ENCODE measurements at places on chromosomes 5 and 9. TPM values are rescaled to one million over a fixed set of nuclear protein-coding genes. Genes with fewer than 3 reads are reported as not detected.

- no peak for DNase-seq
Measured at GRCh38 chr5:172267943-172268342, 15.6 kb downstream of the UBTD2 start.

Gene TAF11L10
- not detected for total RNA-seq

Gene NFX1
- total RNA-seq: 37.4 TPM

Gene CMYA5
- 0.16 TPM for total RNA-seq

DNA sequence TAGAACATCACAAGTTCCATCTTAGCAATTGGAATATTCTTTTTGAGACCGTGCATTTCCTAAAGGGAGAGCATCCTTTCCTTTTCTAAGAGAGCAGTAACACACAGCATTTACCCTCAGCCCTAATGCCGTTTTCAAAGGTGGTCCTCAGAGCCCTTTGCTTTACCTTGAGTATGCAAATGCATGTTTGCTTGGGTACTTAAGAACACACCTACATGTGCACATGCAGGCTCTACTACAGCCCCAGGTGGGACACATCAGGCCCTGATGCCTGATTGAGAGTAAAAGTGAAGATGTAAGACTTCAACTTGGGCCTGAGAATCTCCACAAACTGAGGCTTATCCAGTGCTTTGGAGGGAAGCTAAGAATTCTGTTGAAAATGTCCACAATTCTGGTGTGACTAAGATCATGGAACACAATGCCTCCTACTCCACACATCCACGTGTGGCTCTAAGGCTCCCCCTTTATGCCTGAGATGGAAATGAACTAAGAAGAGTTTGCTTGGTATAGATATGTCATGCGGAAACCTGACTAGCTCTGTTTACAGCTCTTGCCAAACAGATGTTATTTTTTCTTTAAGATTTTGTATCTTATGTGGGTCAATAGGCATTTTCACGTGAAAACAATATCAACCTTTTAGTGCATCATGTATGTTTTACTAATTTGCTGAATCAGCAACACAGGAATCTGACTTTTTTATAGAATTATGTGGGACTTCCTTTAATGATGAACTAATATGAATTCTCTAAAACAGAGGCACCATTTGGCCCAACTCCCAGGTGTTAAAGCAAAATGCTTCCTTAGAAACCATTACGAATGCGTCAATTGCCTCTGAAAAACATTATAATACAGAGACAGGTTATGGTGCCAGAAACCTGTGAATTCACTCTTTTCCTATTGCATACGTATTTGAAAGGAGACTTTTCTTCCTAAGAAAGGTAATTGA, 48.9 kb upstream of the SLC2A8 start:
- DNase-seq: no peak

Gene OTP
- total RNA-seq: not detected

- DNase-seq: no peak
Measured at GRCh38 chr5:78698191-78698791, 49.7 kb upstream of the LHFPL2 start.

Gene CDO1
- total RNA-seq: 0.22 TPM

DNA sequence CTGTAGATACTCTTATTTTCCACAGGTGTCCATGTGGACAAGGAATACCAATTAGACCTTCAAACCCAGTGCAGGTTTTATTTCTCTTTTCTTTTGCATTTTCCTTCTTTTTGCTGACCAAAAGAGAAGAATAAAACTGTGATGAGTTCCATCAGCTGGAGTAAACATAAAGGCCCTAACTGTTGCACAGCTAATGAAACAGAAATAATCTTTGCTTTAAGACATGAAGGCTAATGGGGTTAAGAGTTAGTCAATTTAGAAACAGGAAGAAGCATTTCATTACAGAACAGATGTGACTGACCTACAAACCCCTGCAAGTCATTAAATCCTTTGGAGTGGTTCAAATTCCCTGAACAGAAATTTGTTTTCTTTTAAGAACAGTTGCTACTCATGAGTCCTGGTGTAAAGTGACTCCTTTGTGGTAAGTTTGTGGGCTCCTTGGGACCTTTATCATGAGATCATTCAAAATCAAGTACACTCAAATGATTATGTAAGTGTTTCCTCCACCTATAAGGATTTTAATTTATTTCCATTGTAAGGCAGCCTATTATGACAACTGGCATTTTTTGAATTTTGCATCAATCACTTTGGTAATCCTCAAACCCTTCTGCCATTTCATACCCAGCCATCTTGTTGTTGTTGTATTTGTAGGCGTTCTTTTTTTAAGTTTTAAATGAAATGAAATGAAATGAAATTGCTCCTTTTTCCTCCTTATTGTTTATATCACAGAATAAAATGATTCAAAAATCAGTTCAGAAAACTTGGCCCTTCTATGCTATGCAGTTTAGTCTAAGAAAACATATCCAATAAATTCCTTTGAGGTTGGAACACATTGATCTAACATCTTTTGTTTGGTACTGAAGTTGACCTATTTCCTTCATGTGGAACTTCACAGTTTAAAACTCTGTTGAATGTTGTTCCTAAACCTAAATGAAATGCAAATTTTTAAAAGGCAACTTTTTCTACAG, 1.3 kb downstream of the MINAR2 start:
- no peak for DNase-seq
